NCI-H2171 treated with DMSO at 0.1 percent for 48 hours (cell line): ENCODE measurements at places on chromosomes 12 and 14.
A peak's percentile ranks its signal among the peaks of the same experiment; 100 is the strongest.

- DNase-seq = no peak
Measured at GRCh38 chr14:74578479-74578878, 33.6 kb downstream of the LTBP2 start.

DNA sequence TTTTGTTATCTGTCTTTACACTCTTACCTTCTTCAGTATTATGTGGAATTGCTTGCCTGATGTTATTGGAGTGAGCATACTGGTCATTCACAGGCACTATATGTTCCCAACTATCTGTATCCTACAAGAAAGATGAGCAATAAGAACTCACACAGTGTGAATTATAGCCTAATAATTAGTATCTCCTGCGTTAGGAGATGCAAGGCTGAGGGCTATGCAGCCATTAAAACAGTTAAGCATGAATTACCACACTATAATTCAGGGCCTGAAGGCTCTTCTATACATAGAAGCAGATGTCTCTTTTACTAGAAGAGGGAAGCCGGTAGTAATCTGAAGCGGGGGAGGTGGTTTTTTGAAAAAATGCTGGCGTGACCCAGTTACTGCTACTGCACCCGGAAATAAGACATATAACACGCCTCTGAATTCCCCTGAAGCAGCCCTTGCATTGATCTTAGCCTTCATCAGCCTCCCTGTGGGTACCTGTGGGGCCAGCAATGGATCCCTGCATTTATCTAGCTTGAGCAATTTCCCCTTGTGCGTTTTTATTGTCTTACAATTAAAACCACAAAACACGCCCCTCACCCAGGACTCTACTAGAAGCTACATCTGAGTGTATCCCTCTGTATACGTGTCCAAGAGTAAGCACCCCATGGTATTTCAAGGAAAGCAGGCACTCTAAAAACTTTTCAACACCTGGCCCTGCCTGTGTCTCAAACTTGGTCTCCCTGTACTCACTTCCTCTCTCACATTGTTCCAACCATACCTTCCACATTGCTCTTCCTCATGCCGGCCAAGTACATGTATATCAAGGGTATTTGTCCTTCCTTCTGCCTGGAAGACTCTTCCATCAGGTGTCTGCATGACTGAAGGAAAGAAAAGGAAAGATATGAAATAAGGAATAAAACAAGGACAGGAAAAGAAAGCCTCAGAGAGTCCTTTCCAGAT is 210.9 kb upstream of the ARID2 start:
- DNase-seq = no peak

DNA sequence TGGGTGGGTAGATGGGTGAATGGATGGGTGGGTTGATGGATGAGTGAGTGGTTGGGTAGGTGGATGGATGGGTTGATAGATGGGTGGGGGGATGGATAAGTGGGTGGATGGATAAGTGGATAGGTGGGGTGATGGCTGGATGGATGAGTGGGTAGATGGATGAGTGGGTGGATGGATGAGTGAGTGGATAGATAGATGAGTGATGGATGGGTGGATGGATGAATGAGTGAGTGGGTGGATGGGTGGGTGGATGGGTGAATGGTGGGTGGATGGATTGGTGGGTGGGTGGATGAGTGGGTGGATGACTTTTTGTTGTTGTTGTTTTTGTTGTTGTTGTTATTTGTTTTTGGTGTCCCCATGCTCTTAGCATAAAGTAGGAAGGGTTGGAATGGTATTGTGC is 45.5 kb downstream of the TBX5 start:
- no peak for DNase-seq

DNA sequence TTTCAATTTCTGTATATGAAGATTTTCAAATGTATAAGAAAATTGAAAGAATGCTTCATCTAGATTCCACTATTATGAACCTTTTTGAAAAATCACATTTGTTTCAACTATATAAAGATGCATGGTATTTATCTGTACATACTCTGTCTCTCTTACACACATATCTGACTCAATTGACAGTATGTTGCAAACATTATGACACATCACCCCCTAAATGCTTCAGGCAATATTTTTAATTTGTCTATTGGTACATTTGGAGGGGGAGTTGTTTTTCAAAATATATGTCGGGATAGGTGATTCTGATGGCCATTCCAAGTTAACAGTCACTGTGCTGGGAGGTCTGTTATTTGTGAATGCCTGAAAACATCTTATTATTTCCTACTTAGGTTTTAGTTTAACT is 14.4 kb downstream of the PCNX1 start:
- no peak for DNase-seq

- DNase-seq = no peak
Measured at GRCh38 chr14:34055157-34055950, 104.5 kb upstream of the EGLN3 start.

DNA sequence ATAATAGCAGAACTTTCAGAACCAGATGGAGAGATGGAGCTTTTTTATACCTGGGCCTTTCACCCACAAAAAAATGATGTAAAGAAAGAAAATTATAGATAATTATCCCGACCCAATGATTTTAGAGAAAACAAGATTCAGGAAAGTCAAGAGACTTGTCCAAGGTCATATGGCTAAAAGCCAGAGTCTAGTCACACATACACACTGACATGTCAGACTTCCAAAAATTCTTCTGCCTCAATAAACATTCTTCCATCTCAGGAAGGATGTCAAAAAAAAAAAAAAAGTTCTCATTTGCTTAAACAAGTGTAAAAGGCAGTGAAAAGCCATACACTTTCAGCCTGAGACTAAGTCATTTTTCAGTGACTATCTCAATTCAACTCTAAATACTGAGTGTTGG is 116.0 kb downstream of the PRICKLE1 start:
- peak; percentile 6 for DNase-seq
